NCI-H187 (cell line): ENCODE measurements at places on chromosomes 7 and 10.

DNA sequence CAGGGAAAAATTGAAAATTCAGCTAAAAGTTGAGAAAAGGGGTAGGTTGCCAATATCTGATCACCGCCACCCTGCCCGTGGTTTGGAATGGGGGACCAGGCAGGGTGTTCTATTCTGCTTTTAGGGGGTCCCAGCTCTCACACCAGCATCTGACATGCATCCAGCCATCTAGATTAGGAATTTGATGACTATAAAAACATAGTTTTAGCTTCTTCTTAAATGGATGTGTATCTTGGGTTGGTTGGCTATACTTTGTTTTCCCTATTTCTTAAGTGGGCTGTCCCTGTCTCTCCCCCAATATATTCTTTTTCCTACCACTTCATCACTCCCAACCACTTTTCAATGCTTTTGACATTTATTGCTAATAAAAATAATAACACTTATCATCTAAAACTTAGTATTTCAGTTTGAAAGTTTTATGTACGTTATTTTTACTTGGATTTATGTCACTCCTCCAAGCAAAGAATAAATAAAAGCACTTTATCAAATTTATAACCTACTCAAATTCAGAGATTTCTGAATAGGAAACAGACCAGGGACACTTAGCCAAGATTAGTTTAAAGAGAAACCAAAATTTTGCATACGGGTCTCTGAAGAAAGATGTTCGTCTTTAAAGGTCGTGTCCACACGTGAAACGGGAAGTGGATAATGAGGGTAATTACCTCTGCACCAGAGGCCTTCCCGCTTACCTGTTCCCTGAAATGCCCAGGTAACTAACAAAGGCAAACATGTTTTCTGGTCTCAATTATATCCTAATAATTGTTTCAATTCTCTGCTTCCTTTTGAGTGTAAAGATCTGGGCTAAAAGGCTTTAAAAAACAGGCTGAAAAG lies 233.2 kb upstream of the AUTS2 start:
- no peak for DNase-seq

DNA sequence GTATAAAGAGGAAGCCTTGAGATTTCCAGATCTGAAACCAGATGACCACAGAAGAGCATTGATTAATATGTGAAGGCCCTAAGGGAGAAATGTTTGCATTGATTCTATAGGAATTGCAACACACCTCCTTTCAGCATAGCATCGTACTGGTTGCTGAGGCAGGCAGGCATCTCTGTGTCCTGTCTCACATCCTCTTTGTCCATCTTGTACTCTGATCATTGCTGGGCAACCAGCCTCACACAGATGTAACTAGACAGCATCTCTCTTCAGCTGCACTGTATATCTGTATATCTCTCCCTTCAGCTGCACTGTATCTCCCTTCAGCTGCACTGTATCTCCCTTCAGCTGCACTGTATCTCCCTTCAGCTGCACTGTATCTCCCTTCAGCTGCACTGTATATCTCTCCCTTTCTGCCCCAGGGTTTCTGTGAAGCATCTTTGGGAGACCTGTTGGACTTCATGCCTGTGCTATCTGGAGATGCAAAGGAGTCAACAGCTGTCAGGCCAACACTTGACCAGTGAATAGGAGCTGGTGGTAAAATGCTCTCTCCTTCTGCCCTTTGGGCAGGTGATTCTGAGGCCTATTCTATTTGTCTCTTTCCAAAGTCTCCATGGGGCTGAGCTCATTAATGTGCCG lies 40.3 kb downstream of the TMEM178B start:
- DNase-seq: no peak

- no peak for DNase-seq
These were observed 14.0 kb upstream of the NUB1 start for GRCh38 chr7:151327659-151328058.

DNA sequence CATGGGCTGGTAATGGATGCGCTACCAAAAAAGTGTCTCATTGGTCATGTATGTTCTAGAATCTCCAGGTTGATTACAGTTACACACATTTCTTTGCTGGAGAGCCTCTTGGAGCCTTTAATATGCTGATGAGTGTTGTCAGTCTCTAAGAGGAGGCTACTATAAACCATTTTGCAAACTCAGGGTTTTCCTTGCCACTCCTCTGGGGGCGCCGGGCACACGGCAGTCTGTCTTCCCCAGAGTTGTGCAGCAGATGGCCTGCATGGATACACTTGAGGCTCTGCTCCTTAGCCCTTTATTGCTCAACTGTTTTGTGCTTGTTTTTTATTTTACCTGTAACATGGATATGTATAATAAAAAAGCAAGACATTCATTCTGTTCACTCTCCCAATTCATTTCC lies 196.5 kb downstream of the ACTR3B start:
- no peak for DNase-seq

- DNase-seq: no peak
These were observed 15.1 kb downstream of the PRSS2 start for GRCh38 chr7:142785841-142786250.
